ENCODE measurements at places on chromosomes 5 and 9.

GRCh38 chr9:105385381-105385985, 62.4 kb upstream of the FSD1L start:
- DNase-seq = no peak

GRCh38 chr9:85344901-85345300, 396.9 kb downstream of the AGTPBP1 start:
- DNase-seq = no peak

GRCh38 chr5:2759696-2760461, 8.4 kb upstream of the IRX2 start:
- DNase-seq = no peak

DNA sequence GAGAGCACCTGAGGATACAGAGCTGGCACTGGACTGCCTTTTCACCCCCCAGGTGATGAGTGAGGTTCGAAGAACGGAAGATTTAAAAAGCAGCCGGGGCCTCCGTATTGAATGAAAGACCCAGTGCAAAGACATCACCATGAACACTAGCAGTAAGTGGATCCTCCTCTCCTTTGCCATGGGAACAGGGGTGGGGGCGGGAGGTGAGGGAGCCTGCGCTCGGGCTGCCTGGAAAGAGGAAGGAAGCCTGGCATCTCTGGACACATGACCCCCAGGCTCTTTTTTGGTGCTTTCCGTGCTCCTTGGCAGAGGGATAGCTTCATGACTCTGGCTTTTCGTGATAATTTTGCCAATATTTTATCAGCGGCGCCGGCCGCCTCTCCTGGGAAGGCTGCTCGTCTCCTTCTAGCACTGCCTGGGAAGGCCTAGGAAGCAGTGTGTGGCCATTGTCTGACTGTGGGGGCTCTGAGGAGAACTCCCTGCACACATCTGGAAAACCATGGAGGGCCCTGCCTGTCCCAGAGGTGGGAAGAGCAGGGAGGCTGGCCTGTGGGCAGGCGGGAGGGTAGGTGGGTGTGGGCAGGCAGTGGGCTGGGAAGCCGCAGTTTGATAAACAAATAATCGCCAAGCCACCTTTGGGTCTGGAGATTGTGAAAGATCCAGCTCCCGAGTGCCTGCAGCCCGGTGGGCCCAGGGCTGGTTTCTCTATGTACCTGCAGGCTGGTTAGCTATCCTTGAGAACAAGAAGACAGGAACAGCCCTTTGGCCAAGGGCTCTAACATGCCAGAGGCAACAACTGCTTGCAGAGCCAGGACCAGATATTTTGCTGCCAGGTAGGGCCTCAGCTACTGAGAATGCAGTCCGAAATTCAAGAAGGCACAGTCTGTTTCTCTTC, 911 bp downstream of the ABLIM3 start:
- DNase-seq = no peak

DNA sequence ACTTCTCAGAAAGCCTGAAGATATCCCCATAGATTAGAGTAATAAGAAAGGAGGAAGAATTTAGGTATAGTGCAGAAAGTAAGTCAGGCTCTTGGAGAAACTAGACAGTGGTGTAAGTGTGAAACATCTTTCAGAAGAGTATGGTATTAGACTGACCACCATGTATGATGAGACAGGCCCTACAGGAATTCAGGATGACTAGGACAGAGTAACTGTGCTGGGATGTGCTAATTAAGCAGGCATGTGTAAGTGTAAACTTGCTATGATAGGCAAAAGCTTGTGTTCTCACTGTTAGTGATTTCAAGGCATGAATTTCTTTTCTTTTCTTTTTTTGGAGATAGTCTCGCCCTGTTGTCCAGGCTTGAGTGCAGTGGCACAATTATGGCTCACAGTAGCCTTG, 70.8 kb downstream of the RAB24 start:
- DNase-seq = no peak

GRCh38 chr9:116471093-116471906, 215.8 kb upstream of the TRIM32 start:
- DNase-seq = no peak

DNA sequence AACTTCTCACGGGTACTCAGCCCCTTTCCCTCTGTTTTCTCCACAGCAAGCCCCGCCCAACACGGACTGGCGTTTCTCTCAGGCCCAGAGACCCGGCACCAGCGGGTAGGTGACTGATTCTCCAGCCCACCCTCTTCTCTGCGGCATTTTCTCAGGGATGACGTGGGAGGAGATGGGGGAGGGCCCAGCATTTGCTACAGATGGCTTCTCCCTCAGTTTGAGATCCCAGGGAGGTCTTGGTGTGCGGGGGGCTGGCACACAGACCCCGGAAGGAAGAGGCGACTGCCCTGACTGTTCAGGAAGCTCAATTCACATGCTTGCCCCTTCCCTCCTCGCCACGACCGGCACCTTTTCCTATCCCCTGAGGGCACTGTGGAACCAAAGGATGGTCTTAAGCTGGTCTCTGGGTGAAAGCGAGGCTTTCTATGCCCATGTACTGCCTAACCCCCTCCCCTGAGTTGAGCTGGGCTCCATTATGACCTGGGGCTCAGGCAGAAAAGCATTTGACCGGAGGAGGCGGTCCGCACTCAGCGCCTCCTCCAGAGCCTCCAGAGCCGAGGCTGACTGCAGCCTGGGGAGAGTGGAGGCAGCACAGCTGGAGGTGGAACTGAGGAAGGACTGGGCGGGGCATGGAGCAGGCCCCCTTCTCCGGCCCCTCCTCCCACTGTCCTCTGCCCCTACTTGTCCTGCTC, 6.0 kb downstream of the PCDHGC5 start:
- DNase-seq = no peak
